ENCODE measurements at places on chromosomes 2 and 18.

DNA sequence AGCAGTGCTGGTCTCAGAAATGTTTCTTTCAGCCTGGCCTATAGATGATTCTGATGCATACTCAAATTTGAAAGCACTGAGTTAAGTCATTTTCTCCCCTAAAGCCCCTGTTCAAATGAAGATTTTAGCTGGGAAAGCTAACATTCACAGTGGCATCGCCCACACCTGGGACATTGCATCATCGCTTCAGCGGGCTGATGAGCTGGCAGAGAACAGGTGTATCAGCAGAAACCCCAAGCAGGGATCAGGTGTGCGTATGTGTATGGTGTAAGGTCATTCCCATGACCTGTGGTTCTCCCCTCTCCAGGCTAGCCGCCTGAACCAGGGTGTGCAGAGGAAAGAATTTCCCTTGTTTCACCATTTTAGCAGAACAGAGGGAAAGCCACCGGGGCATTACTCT is 56.3 kb downstream of the EPAS1 start:
- DNase-seq = no peak

DNA sequence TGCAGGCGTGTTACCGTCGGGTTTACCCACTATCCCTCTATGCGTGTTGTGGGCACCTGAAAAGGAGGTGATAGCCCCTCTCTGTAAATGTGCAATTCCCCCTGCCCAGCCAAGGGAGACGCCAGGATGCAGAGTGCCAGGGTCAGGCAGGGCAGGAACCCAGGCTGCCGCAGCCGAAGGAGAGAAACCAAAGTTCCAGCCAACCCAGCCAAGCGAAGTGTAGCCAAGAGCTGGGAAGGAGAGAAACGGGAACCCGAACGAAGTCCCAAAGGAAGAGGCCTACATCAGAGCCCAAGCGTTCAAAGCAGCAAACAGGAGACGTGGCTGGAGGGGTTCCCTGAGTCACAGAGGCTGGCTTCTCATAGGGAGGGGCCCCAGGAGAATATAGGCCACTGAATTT is 24.2 kb upstream of the SPR start:
- DNase-seq = no peak

- DNase-seq = no peak
These were observed 143.3 kb upstream of the ITGB6 start for GRCh38 chr2:160343404-160343803.

DNA sequence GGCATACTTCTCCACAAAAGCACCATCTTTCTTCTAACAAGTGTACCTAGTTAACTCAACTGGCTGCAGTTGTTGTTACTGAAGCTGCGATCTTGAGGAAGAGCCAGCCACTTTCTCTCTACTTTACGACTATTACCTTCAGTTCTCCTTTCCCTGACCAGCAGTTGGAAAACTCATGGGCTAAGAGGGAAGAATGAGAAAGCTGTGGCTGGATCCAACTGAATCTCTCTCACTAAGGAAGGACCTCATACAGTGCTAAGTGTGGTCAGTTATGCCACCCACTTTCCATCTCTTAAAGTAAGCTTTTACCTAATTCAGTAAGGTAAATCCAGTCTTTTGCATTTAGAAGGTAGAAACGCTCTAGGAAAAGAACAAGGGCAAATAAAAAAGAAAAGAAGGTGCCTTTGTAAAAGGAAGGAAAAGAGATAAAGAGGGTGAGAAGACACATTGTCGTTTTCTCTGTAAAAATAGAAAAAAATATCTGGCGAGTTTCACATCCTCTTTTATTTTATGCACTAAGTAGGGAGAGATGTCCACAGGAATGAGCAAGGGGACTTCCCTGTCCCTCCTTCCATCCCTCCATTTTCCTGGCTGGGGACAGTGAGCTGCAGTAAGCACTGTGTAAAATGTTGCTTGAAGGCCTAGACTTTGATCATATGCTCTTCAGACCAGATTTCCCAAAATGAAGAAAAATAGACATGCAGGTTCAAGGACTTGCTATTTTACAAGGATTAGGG is 73.4 kb downstream of the PLEKHM3 start:
- DNase-seq = peak; percentile 37

DNA sequence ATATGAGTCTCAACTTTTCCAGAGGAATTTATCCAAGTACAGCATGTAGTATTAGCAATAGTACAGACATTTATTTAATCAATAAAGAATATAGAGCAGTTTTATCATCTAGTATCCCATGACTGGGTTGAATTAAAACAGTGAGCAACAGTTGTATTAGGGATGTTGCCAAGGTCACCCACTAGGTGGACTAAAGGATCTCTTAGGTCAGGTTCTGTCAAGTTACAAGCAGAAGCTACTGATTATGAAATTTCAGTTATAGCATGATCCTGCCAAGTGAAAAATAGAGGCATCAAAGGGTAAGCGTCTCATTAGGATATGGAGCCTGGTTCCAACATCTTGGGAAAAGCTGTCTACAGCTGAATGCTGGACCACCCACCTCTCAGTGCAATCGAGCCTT is 52.1 kb upstream of the LAPTM4A start:
- DNase-seq = no peak

DNA sequence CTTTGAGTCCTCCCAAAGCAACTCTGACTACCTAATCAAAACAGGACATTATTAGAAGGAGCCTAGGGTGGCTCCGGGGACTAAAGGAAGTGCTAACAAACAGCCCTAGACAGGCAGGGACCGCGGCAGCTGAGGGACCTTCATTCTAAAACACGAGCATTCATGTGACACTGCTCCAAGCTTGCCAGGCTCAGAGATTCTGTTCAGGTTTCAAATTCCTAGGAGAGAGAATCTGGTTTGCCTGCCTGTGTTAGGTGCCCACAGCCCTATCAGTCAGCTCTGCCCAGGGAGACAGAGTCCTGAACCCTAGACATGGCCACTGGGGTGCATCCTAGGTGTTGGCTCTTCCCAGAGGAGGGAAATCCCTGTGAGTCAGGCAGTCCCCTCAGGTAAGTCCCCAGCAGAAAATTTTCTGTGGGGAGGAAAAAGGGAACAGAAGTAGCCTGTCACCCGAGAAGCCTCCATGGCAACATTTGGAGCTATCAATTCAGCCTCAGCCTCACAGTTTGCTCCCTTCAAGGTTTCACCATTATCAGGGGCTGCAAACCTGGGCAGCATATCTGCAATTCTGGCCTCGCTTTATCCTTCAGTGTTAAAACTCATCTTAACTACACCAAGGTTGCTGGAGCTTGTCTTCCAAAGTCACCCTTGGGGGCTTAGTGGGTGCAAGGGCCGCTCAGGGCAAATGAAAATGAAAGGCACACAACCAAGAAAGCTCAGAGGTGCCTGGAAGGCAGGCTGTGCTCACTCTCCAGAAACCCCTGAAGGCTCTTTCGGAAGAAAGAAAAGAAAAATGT is 28.6 kb downstream of the PCBP1 start:
- peak; percentile 43 for DNase-seq

DNA sequence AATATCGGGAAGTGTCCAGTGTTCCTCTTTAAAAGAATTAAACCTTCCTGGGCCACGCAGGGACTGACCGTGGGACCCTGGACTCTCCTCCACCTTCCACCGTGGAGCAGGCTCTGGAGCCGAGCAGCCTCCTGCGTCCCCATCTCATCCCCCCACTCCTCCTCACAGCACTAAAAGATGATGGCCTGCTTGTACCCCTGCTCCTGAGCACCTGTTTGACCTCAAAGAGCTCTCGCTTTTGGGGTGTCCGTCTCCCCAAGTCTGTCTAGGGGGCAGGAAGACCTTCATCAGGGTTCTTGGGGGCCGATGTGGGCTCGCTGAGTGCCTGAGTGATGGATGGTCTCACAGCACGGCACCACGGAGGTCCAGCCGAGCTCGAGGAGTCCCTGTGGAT is 1.2 kb upstream of the SDC1 start:
- no peak for DNase-seq

DNA sequence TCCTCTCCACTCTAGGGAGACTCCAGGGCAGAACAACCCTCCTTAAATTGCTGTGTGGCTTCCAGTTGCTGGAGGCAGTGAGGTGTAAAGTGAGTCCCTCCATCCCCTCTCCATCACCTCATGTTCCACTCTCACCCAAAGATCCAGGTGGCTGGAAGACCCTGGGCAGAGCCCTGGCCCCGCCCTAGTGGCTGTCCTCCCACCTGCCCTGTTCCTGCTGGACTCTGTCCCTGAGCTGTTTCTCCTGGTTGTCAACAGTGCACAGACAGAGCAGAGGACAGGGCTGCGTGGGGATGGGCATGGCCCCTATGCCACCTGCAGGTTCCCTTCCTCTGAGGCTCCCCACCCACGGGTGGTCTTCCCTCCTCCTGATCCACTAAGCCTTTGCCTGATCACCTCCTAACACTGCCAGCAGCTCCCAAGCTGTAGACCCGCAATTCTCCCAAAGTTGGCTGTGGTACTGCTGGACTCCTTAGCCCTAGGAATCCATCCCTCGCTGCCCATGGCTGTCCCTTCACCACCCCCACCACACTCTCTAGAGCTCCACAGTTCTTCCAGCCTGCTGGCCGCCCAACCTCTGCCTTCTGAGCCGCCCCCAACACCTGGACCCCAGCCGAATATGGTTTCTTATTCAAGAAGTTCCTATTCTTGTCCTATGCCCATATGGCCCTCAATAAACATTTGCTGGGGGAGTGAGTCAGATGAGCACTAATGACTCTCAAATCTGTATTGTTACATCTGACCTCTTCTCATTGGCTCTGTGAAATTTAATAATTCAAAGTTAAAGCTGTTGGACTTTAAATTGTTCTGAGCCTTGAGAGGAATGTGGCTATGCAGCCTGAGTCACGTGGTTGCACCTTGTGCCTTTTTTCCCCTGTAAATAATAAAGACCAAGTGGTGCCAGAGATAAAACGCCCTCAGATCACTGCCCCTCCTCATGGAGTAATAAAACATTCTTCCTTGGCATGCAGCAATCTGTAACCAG is 260.0 kb upstream of the HS6ST1 start:
- no peak for DNase-seq

GRCh38 chr18:7748251-7749007 is 181.3 kb downstream of the PTPRM start:
- no peak for DNase-seq

DNA sequence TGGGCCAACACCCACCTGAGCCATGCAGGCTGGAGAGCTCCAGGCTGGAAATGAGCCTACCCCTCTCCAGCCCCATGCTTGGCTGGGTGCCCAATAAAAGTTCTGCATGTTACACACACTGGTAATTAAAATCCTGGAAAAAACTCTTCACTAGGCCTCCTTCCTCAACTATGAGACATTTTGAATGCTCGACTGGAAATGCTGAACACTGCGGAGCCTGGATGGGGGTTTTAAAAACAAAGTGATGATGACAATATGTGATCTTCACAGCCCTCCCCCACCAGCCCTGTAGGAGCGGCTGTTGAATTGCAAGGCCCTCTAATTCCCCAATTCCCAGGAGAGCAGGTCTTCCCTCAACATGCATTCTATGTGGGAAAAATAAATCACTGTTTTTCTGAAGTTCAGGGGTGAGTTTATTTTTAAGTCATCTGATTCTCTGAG is 179.2 kb downstream of the TTC32 start:
- DNase-seq = no peak

GRCh38 chr2:51000849-51001617 is 30.9 kb downstream of the NRXN1 start:
- DNase-seq = no peak

GRCh38 chr18:26854292-26854881 is 11.1 kb downstream of the AQP4 start:
- no peak for DNase-seq

DNA sequence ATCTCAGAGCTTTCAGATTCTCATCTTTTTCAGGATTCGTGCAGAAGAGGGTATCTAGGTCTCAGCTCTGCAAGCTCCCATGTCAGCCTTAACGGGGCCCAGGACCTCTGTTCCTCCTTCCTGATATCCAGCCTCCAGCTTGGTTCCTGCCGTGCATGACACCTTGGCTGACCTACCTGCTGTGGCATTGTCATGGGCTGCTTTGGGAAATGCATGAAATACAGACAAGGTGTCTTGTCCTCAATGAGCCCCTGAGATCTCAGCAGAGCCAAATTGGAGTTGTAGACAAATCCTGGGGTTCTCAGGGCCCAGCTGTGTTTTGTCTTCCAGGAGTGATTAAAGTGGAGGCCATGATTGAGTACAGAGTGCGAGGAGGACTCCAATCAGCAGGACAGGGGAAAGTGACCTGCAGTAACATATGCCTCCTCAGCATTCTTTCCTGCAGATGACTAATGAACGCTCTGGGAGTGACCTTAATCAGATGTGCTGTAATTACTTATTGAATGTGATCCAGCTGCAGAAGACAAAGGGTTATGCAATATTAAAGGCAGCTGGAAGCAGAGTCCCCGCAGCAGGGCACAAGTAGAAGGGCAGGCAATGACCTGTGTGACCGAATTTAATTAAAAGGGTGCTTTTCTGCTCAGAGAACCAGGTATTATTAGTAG is 141.1 kb downstream of the CCBE1 start:
- no peak for DNase-seq

- no peak for DNase-seq
These were observed 368.8 kb downstream of the LNPK start for GRCh38 chr2:175633227-175633626.

GRCh38 chr2:170843656-170844055 is 27.0 kb downstream of the GAD1 start:
- DNase-seq = no peak

GRCh38 chr18:45958730-45959129 is 8.4 kb downstream of the EPG5 start:
- no peak for DNase-seq

DNA sequence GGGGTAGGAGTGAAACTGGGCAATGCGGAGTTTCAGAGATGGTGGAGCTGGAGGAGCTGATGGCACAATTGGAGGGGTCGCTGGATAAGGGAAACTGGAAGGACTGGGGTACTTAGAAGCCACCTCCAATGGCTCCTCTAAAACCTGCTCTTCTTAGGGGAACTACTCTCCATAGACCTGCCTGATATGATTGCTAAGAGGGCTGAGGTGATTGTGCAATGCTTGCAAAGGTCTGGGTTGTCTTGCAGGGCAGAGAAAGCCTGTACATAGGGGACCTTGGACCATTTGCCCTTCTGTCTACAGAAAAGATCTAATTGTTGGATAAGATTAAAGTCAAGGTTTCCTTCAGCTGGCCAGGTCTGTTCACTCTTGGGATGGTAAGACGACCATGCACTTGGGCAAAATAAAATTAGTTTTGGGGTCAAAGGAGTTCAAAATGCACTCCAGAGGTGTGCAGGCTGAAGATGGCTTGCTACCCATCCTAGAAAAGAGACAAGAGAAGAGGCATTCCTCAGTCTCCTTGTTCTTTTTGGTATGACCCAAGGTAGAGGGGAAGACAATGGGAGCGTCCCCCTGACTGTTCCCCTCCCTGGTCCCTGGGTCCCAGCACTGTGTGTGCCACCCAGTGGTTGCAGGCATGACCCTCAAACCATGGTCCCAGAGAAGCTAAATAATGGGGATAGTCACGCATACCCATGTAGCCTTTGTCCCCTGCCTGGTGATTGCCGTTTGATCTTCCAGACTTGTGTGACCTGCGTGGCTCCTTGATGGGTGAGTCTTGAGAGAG is 41.1 kb downstream of the STK17B start:
- DNase-seq = no peak

GRCh38 chr2:52936029-52936428 is 831.6 kb upstream of the CHAC2 start:
- no peak for DNase-seq

GRCh38 chr2:191923652-191923997 is 76.7 kb upstream of the CAVIN2 start:
- DNase-seq = no peak

- DNase-seq = peak; percentile 26
These were observed 7.0 kb upstream of the TYMS start for GRCh38 chr18:650428-650858.

GRCh38 chr2:167652401-167652800 is 595.0 kb downstream of the STK39 start:
- DNase-seq = no peak

Measured in CD14-positive monocyte (primary cell).